Activated CD8-positive, alpha-beta T cell treated with anti-CD3 and anti-CD28 coated beads, Interleukin-2, amount 10 ng/mL, durations not matched to agents 7 days and 5 days (primary cell): ENCODE measurements at places on chromosomes 2 and 18. TPM values are rescaled to one million over a fixed set of nuclear protein-coding genes. Genes with fewer than 3 reads are reported as not detected.

TWIST2 gene
- not detected for total RNA-seq

OSBPL6 gene
- total RNA-seq = 0.16 TPM

POTEE gene
- 0.89 TPM for total RNA-seq

PTPRN gene
- total RNA-seq = not detected
